MV-4-11 (cell line): ENCODE measurements at places on chromosomes 3 and 15.
A peak's percentile ranks its signal among the peaks of the same experiment; 100 is the strongest.

DNA sequence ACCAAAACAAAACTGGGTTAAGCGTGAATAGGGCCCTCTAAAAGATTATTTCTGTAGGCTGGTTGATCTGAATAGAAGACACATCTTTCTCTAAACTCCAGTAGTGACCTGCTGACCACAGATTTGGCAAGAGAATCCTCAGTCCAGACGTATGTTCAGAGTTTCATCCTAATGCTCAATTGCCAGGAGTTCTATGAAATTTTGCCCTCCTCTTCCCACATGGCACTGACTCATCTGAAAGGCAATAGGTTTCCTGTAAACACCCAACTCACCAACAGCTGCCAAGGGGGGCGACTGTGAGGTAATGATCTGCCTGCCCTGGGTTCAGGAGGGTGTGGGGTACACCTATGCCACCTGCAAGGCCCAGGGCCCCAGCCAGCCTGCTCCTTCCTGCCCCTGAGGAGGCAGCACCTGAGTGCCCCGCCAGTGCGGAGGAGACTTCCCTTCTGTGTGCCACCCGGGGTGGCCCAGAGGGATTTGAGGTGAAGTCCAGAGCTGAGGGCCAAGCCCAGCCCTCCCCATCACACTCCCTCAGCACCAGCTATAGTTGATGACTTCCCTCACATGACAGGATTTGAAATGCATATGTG, 8.4 kb upstream of the PLA2G4D start:
- DNase-seq, result no peak

- no peak for DNase-seq
Measured at GRCh38 chr15:40146037-40146436, 14.8 kb upstream of the BUB1B start.

GRCh38 chr15:93300796-93301195, 211.8 kb upstream of the RGMA start:
- DNase-seq, result no peak

DNA sequence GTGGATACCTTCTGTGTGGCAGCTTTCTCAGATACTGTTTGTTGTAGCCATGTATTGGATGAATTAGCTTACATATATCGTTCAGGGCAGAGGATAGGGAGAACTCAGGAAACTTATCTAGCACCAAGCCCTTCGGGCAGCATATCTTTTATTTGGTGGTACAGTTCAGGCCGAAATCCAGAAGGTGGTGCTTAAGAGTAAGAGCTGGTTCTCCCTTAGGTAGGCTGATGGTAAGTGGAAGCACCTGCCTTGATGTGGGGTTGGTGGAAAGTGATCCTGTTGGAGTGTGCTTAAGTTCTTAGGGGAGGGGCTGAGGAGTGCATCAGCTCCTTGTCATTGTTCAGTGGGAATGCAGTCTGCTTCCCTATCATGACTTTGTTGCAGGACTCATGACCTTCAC, 187.5 kb downstream of the DOCK3 start:
- no peak for DNase-seq

DNA sequence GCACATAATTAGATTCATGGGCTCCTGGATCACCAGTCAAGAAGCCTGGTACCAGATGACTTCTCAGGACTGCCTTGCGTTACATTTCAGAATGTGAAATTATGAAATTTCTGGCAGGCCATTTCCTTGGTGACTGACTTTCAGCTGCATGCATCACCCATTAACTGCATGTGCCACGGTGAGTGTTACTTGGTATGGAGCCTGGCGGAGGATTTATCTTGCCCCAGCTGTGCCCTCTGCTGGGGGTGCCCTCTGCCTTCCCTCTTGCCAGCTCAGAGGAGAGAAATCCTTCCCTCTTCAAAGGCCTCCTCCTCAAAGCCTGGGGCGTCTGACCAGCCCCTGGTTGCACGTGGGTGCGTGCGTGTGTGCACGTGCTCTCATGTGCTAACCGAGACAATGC, 57.7 kb upstream of the CTSH start:
- DNase-seq, result peak; percentile 41

DNA sequence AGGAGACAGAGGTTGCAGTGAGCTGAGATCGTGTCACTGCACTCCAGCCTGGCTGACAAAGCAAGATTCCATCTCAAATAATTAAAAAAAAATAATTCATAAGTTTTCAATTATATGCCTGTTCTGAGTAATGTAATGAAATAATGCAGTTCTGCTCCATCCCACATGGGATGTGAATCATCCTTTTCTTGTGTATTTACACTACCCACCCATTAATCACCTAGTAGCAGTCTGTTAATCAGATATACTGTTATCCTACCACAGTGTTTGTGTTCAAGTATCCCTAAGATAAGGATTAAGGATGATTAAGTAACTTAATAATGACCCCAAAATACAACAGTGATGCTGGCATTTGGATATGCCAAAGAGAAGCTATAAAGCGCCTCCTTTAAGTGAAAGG, 38.8 kb downstream of the PIGB start:
- no peak for DNase-seq

GRCh38 chr15:98445315-98445714, 203.0 kb upstream of the IGF1R start:
- DNase-seq, result no peak

DNA sequence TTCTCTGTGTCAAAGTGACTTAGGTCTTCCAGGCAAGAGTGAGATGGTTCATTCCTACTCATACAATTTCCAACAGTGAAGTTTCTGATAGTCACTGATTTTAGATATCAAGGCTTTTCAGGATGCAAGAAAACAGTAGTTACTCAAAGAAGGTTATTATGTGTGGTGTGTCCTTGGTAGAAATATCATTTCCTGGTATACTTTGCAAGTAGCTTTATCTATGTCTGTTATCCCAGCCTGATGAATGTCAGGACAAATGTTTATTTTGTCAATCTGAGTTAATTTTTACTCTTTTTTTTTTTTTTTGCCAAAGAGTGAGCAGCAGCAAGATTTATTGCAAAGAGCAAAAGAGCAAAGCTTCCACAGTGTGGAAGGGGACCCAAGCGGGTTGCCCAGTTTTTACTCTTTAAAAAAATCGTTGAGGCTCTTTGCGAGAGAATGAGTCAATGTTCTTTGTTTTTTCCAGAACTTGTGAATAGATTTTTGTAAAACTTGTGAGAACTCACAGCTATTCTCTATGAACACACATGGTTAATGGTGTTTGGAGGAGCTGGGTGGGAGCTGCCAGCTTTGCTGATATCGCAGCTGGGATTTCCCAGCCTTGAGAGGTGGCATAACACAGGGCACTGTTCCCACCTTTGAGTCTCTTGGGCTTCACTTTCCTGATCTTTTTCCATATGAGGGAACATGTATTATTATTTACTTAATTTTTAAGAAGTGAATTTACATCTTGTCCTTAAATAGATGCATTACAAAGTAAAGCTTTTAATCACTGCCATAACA, 51.9 kb downstream of the SV2B start:
- no peak for DNase-seq

- DNase-seq, result no peak
Measured at GRCh38 chr3:128863560-128863959, 15.9 kb upstream of the ACAD9 start.
